H9 (cell line): ENCODE measurements at places on chromosomes 11 and 22.

DNA sequence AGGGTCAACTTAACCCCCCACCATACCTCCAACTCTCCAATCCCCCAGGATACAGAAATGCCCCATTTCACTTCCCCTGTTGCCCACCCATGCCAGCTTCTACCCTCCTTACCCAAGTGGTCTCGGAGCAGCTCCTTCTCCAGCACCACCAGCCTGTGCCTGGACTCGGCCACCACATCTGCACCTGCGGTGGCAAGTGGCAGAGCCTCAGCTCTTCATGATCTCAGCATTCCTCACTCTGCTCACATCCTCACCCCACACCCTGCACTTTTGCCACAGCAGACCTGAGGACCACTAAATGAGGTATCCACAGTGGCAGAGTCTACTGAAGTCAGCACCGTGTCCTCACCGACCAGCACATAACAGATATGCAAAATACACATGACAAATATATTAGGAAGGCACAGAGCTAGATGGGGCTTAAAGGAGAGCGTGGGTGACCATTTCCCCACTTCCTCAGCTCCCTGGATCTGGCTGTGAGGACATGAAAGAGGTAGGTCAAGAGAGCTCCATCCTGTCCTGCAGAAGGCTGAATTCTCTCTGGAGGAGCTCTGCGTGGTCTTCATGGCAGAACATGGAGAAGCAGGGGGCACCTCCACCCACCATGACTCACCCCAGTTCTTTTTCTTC is 9.7 kb downstream of the NHERF4 start:
- no peak for DNase-seq
- no peak overlapping the region for H3K27ac ChIP-seq
- peaks cover 2% of the 10 kb centered on the region; the same call in 1 of the 2 replicates for H3K4me1 ChIP-seq
- H3K4me3 ChIP-seq: peak overlapping the region; percentile 18; the same call in 1 of the 3 replicates
- H3K27me3 ChIP-seq: no peaks in the 10 kb centered on the region

DNA sequence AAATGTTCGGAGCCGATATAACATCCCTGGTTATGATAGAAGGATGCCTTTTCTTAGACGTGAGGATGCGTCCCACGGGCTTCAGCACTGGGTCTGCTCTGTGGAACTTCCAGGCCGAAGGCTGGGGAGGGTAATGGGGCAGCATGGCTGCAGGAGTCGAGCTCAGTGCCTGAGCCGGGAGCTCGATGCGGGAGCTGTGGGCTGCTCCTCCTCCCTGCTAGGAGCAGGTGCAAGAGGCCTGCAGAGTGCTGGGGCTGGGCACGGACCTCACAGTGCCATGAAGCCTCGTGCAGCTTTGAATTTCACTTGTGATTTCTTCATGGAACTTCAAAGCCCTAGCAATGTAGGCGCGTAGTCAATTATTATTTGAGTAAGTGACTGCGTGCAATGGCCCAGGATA is 6.0 kb downstream of the TUBA8 start:
- H3K4me3 ChIP-seq: no peak overlapping the region
- H3K27me3 ChIP-seq: no peaks in the 10 kb centered on the region; the same call in 1 of the 2 replicates
- no peaks in the 10 kb centered on the region for H3K36me3 ChIP-seq

DNA sequence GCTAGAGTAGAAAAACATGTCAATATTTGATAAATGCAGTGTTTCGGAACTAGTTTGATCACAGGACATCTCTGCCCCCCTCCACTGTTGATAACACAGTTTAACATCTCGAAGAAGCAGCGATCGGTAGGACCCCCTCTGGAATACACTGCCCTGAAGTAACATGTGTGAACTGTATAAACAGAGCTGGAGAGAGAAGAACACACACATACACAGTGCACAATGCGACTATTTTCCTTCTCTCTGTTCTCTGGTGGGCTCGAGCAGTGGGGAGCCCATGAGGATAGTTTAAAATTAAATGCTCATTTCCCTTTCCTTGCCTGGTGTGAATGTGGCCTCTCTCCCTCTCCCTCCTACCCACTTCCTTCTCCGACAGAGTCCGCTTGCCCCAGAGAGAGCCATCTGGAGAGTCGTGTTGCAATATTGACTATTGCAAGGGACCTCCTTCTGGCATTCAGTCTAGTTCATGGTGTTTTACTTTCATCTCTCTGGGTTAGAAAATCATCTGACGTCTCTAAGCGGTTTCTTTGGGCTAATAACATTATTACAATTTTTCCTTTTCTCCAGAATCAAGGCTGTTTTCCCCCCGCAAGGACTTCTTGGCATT is 51.6 kb upstream of the BARX2 start:
- no peak overlapping the region; the same call in 2 of the 3 replicates for H3K4me3 ChIP-seq
- peaks cover 11% of the 10 kb centered on the region for H3K4me1 ChIP-seq

DNA sequence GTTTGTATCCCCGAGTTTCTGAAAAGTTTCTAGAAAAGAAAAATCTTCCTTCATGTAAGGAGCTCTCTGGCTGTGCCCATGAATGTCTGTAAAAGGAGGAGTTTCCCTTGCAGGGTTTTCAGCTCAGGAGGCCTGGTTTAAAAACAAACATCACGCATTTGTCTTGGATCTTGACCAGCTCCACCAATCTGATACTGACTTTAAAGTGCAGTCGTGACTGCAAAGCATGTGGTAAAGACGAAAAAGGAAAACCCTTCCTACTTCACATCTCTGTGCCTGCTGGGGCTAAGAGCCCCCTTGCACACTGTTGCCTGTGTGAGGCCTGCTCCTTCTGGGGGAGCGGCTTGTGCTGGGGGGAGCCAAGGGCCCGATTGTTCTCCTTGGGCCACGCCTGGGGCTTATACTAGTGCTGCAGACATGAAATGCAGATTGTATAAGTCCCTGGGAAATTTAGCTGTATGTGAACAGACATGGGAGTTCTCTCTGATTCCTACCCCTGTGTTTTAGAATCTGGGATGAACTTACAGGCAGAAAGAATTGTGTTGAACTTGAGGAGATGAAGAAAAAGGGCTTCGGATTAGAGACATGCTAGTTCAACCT is 62.1 kb downstream of the ADAMTS15 start:
- no peaks in the 10 kb centered on the region for H3K4me1 ChIP-seq
- no peak overlapping the region for H3K27ac ChIP-seq
- no peak overlapping the region for H3K4me3 ChIP-seq
- peaks cover 22% of the 10 kb centered on the region for H3K36me3 ChIP-seq
- no peak for DNase-seq

GRCh38 chr11:78660471-78660870 is 85.8 kb upstream of the NARS2 start:
- H3K4me3 ChIP-seq: no peak overlapping the region
- H3K27me3 ChIP-seq: no peaks in the 10 kb centered on the region
- no peaks in the 10 kb centered on the region for H3K4me1 ChIP-seq
- H3K36me3 ChIP-seq: peaks cover 6% of the 10 kb centered on the region; the same call in 2 of the 3 replicates

- peaks cover 7% of the 10 kb centered on the region; the same call in 1 of the 2 replicates for H3K36me3 ChIP-seq
- no peak overlapping the region for H3K27ac ChIP-seq
- H3K4me1 ChIP-seq: no peaks in the 10 kb centered on the region
- H3K4me3 ChIP-seq: no peak overlapping the region
- no peaks in the 10 kb centered on the region for H3K27me3 ChIP-seq
Measured at GRCh38 chr22:30243661-30244060, 2.9 kb downstream of the LIF start.

DNA sequence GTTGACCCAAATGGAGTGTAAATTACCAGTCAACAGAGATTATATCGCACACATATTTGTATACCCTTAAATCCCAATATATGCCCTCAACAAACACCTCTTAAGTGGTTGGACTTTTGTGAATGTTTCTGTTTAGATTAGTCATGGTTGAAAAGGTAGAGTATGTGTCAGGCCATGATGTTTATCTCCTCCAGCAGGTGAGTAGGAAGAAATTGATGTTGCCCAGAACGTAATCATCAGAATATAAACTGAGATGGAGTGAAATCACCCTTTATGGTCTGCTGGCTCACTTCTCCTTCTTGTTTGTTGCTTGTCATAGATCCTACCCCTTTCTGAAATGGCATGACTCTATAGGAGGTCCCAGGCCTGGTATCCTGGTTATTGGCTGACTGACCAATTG is 431.8 kb downstream of the ETS1 start:
- H3K27me3 ChIP-seq: no peaks in the 10 kb centered on the region
- H3K4me1 ChIP-seq: no peaks in the 10 kb centered on the region
- no peak overlapping the region for H3K27ac ChIP-seq
- H3K36me3 ChIP-seq: no peaks in the 10 kb centered on the region
- DNase-seq: no peak

- no peak for DNase-seq
- no peaks in the 10 kb centered on the region for H3K27me3 ChIP-seq
- H3K4me1 ChIP-seq: peaks cover 7% of the 10 kb centered on the region; the same call in 1 of the 2 replicates
- H3K4me3 ChIP-seq: no peak overlapping the region
- peaks cover 34% of the 10 kb centered on the region for H3K36me3 ChIP-seq
Measured at GRCh38 chr22:19218541-19219233, 40.2 kb upstream of the SLC25A1 start.

DNA sequence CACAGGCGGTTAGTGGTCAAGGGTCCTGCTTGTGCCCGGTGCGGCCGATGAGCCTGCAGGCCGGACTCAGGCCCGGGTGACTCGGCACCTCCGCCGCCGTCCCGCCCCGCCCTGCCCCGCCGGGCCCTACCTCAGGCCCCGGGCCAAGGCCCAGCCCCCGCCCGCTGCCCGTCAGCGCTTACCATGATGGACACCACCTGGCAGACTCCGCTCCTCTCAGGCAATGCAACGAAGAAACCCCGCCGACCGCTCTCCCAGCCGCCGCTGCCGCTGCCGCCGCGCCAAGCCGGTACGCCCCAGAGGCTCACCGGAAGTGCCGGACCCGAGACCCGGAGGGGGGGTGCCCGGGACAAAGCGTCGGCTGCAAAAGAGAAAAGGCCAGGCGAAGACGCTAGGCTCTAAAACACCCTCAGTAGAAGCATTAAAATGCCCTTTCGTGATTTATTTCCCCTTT is at the start of gene UFD1:
UFD1 (minus strand) TSS at position 293 of the 454 bp plus-strand sequence; CDS start at position 185, 108 bp downstream.
- no peaks in the 10 kb centered on the region for H3K27me3 ChIP-seq
- peak within 1 kb of the TSS; percentile 93 for H3K27ac ChIP-seq
- peaks cover 3% of the 10 kb centered on the region for H3K4me1 ChIP-seq
- DNase-seq: peak; percentile 87
- H3K4me3 ChIP-seq: peak within 1 kb of the TSS; percentile 98

DNA sequence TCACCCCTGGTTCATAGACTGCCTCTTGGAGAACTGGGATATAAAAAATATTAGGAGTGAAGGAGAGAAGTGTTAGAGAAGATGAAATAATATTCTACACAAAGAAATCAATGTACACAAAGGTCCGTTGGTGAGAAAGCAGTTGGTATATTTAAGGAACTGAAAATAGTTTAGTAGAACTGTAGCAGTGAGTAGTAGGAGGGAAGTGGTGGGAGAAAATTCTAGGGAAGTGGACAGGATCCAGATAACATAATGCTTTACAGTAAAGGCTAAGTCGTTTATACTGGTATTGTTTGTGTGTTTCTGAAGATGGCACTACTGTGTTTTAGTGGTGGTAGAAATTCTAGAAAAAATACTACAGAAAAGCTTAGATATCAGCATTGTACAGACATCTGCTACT is 120.8 kb upstream of the CHORDC1 start:
- no peak overlapping the region for H3K4me3 ChIP-seq
- no peaks in the 10 kb centered on the region for H3K27me3 ChIP-seq

- no peaks in the 10 kb centered on the region for H3K36me3 ChIP-seq
- DNase-seq: no peak
- peaks cover 2% of the 10 kb centered on the region; the same call in 1 of the 2 replicates for H3K27me3 ChIP-seq
- no peak overlapping the region for H3K4me3 ChIP-seq
- H3K4me1 ChIP-seq: no peaks in the 10 kb centered on the region
Measured at GRCh38 chr22:46050451-46050845, 73.5 kb upstream of the WNT7B start.

DNA sequence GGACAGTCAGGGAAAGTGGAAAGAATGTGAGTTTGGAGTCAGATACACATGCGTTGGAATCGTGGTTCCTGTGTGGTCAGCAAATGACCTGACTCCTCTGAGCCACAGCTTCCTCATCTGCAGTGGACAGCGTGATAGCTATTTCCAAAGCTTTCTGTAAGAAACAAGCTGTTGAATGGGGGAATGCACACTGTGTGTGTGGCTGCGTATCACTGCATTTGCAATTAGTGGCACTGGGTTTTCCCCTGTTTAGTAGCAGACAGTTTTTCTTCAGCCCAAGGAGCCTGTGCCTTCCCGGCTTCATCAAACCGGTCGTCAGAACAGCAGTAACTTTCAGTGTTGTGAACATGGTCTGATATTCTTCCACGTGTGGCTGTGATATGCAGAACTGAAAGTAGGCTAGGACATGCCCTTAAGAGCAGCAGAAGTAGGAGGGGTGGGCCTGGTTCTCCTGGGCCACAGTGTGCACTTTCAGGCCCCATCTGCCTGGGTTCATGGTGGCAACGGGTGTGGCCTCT is 121.5 kb downstream of the RRAS2 start:
- H3K4me1 ChIP-seq: no peaks in the 10 kb centered on the region
- no peak overlapping the region for H3K4me3 ChIP-seq
- H3K27me3 ChIP-seq: no peaks in the 10 kb centered on the region; the same call in 1 of the 2 replicates
- DNase-seq: no peak
- H3K36me3 ChIP-seq: no peaks in the 10 kb centered on the region

DNA sequence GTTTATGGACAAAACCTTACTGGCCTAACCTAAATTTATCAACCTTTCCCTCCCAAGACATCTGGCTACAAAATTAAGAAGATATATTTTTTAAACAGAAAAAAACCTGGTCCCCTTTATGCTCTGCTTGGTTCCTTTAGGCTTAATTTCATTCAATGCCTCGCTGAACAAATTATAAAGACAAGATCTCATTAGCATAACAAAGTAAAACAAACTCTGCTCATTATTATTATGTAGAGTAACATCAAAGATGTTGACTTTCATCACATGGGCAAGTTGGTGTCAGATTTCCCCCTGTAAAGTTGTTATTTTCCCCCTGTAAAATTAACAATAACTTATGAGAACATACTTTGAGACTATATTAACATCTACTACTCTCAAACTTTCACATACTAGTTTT is 11.0 kb downstream of the RRAS2 start:
- H3K4me1 ChIP-seq: peaks cover 8% of the 10 kb centered on the region
- H3K4me3 ChIP-seq: peak overlapping the region; percentile 57; the same call in 2 of the 3 replicates
- no peak for DNase-seq
- peaks cover 53% of the 10 kb centered on the region for H3K36me3 ChIP-seq
- H3K27me3 ChIP-seq: no peaks in the 10 kb centered on the region
- H3K27ac ChIP-seq: no peak overlapping the region

DNA sequence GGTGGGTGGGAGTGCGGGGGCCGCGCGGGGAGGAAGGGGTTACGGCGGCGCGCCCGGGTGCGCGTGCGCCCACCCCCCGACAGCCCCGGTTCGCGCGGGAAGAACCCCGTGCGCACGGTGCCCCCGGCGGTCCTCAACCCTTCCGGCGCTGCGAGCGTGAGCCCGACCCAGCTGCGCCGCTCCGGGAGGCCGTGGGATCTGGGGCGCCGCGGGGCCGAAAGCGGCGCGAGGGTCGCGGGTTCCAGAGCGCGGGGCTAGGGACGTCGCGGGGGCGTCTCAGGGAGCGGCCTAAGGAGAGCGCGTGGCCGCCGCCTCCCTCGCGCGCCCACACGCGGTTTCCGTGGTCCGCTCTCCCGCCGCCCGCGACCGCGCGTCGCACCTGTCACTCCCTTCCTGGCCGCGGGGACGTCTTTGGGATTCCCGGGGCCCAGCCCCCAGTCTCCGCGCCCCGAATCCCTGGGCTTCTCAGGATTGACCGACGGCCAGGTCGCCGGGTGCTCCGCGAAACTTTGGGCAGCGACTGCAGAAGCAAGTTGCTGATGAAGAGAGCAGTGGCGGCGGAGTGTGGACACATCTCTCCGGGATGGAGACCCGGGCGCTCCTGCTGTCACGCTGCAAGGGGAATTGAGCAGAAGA is 582 bp downstream of the SREBF2 start:
- peak overlapping the region; percentile 97 for H3K4me3 ChIP-seq
- H3K4me1 ChIP-seq: no peaks in the 10 kb centered on the region; the same call in 1 of the 2 replicates
- no peaks in the 10 kb centered on the region for H3K27me3 ChIP-seq
- H3K36me3 ChIP-seq: peaks cover 24% of the 10 kb centered on the region
- no peak overlapping the region for H3K27ac ChIP-seq
- no peak for DNase-seq

GRCh38 chr22:20638507-20638870 is 131.1 kb downstream of the MED15 start:
- no peak for DNase-seq
- H3K4me1 ChIP-seq: no peaks in the 10 kb centered on the region
- H3K36me3 ChIP-seq: no peaks in the 10 kb centered on the region
- H3K27ac ChIP-seq: no peak overlapping the region
